ENCODE measurements at places on chromosomes 1 and 21.

GRCh38 chr1:109443476-109443875 is 17.2 kb upstream of the PSMA5 start:
- DNase-seq: no peak

DNA sequence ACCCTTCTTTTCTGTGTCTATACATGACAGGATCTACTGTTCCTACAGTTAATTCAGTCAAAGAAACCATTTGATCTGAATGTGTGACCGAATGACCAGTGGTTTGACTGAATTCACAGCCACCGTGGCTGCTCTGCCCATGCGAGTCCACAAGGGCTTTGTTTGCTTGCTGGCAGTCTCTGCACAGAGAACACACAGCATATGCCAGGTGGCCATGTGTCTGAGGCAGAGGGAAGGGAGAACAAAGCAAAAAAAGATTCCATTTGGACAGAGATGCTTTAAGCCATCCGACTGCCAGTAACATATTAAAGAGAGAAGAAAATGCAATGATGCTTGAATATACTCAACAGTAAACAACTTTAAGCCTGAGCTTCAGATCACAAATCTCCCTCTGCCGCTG is 737.8 kb upstream of the CXADR start:
- DNase-seq: peak; percentile 31

GRCh38 chr1:6205849-6206519 is at the start of gene RNF207:
Gene RNF207, plus strand, starts transcription at chr1:6206119. Its CDS starts 417 bp downstream, at chr1:6206536.
- DNase-seq: no peak

DNA sequence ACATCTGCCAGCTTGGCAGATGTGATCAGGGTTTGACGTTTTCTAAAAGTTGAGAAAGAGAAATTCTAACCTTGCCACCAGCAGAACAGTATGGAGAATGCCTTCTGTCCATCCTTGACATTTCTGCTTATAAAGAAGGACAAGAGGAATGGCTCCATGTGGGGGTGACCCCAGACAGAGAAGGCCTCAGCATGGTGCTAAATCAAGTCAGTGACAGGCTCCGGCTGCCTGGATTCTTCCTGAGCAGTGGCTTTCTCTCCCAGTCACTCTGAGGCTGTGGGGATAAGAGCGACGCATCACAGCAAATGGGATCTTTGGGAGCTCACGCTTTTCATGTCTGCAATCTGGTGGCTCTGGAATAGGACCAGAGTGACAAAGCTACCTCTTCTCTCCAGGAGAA is 640.2 kb upstream of the CAMK1G start:
- DNase-seq: no peak

- no peak for DNase-seq
Observed at GRCh38 chr1:228037401-228038386, 30.9 kb downstream of the WNT3A start.

DNA sequence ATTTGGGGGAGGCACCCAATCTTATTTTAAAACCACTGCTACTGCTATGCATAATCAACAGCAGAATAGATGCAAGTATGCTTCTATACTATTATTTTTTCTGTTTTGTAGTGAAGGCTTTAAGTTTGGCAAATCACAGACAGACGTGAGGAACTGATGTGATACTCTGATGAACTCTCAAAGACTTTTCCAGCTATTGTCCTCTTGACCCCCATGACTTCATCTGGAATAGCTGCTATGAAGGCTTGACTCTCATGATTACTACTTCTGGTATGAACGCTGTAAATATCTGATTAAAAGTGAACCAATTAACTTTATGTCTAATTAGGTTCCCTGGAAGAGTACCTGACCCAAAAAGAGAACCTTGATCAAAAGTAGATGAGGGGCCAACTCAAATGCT is 49.1 kb downstream of the EYA3 start:
- no peak for DNase-seq

DNA sequence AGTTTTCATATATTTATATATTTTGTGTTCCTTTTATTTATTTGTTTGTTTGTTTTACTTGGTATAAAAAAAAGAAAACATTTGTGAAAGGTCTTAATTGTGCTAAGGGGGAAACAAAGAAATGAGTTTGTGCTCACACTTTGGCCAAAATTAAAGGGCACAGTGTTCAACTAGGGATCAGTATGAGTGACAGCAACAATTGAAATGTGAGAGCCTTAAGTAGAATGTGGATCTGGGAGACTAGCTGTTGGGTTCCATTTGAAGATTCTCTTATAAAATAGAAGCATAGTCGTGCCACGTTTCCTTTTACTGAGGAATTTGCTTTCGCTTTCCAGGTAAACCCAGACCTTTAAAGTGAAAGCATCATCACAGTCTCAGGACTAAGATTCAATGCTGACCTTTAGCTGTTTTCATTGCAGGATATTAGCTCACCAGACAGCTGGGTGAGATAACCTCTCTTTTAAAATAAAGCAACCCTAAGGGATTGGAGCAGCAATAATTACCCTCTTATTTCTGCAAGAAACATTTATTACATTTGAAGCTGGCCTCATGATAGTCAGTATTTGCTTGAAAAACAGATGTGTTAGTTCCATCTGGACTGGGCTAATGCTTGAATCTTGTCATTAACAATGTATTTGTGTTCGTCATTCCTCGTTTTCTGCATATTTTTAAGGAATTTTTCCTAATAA is 37.1 kb upstream of the CD55 start:
- DNase-seq: no peak

- no peak for DNase-seq
Observed at GRCh38 chr21:39980241-39980820, 113.1 kb downstream of the PCP4 start.

DNA sequence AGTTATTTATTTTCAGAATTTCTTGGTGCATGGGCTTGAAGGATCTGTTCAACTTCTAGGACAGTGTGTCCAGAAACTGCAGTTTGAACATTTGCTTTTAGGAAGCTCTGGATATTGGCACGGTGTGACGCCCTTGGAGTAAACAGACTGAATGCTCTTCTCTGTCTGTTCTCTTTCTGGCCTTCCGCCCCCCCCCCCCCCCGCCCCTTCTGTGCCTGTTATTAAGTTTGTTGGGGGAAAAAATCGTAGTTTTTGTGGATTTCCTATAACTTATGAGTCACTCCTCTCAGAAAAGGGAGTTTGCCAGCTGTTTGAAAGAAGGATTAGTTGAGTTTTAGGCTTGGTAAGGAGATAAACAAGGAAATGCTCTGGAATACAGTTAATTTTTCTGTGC is 1.2 kb downstream of the KCTD3 start:
- peak; percentile 21 for DNase-seq

- no peak for DNase-seq
Observed at GRCh38 chr21:27831177-27831576, 864.3 kb upstream of the ADAMTS5 start.

DNA sequence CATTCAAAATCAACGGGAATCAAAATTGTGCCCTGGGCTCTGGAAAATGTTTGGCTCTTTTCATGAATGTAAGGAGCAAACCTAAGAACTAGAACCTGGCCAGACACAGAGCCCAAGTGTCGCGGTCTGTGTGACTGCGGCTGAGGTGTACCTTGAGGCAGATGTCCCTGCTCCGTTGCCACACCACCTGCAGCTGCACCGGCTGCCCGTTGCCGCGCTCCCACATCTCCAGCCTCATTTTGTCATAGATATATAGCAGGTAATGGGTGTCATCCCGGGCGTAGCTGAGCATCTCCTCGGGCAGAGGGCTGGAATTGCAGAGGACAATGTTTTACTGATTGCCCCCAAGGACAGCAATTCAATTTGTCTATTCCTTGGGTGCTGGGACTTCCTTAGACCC is 18.7 kb downstream of the EXOSC10 start:
- DNase-seq: no peak

GRCh38 chr1:109309347-109309746 is 2.5 kb upstream of the MYBPHL start:
- DNase-seq: no peak

- no peak for DNase-seq
Observed at GRCh38 chr1:73775896-73776295, 422.1 kb downstream of the LRRIQ3 start.

DNA sequence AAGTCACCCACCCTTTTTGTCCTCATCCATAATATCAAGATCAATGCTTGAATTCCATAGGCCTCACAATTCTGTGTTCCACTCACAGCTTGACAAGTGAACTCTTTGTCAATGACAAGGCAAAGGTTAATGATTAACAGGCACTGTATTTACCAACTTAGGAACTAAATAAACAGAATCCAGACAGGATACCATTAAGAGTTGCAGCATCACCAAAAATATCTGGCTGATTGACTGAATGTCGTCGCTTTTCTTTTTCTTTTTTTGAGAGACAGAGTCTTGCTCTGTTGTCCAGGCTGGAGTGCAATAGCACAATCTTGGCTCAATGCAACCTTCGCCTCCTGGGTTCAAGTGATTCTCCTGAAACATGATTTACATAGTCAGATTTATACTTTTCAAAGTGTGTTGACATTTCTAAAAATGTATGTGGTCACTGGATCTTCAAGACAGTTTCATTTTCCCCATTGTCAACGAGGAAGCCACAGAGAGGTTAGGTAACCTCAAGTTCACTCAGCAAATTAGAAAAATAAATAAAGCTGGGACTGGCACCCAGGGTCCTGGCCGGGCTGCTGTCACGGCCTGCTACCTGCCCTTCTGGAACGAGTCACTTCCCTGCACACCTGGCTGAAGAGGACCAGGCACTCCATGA is 81.0 kb downstream of the PDE9A start:
- no peak for DNase-seq

- no peak for DNase-seq
Observed at GRCh38 chr21:31509194-31510017, 150.1 kb upstream of the SOD1 start.

- DNase-seq: no peak
Observed at GRCh38 chr1:53319296-53320101, 8.4 kb downstream of the LRP8 start.

Data from anterior cingulate cortex (tissue), 58 donors.